ENCODE measurements at places on chromosomes 12 and 14. TPM values are rescaled to one million over a fixed set of nuclear protein-coding genes. Genes with fewer than 3 reads are reported as not detected.

Gene SERPINA10
- total RNA-seq: not detected

Gene SLC5A8
- total RNA-seq: 0.51 TPM

Gene USP5
- total RNA-seq: 58.3 TPM

Gene XPOT
- 36.8 TPM for total RNA-seq

Gene ESRRB
- 0.32 TPM for total RNA-seq

Gene FICD
- total RNA-seq: 10.7 TPM

Gene NXPH4
- total RNA-seq: 18.1 TPM

Gene CDK2
- 28.2 TPM for total RNA-seq

Gene KRT6C
- total RNA-seq: not detected

Gene MAP3K9
- 5.3 TPM for total RNA-seq

Gene KIF5A
- total RNA-seq: 3.7 TPM

Gene DHRS2
- 1.2 TPM for total RNA-seq

Gene PTGER2
- total RNA-seq: 5.4 TPM

Gene CD69
- total RNA-seq: 2.2 TPM

Gene LPAR5
- 0.59 TPM for total RNA-seq

Gene EML1
- 7.0 TPM for total RNA-seq

Gene DBX2
- not detected for total RNA-seq

Gene DEGS2
- total RNA-seq: 8.3 TPM

Gene RASSF9
- 3.5 TPM for total RNA-seq

Gene FBLN5
- total RNA-seq: 125 TPM

Gene SLC25A47
- total RNA-seq: not detected

Gene GARIN6
- total RNA-seq: not detected

Gene CLEC1B
- total RNA-seq: 1.5 TPM

Gene HCAR3
- 0.40 TPM for total RNA-seq

Gene ACIN1
- 168 TPM for total RNA-seq

Gene RITA1
- total RNA-seq: 39.7 TPM

Gene ENDOU
- total RNA-seq: not detected

Gene KRT78
- total RNA-seq: 1.0 TPM

Gene ABCD2
- total RNA-seq: not detected

Gene OR6C2
- total RNA-seq: not detected

Gene SYNDIG1L
- total RNA-seq: 0.34 TPM

Gene CCDC197
- total RNA-seq: not detected

Gene CCDC85C
- total RNA-seq: 47.2 TPM

Gene PZP
- total RNA-seq: not detected

Gene PPM1H
- 27.0 TPM for total RNA-seq

Gene DENND5B
- 6.9 TPM for total RNA-seq

Gene TUNAR
- 1.9 TPM for total RNA-seq

Gene ASPG
- not detected for total RNA-seq

Gene ERBB3
- 77.3 TPM for total RNA-seq

Gene KRT73
- not detected for total RNA-seq

Gene HIGD1C
- not detected for total RNA-seq

Gene STYK1
- 9.5 TPM for total RNA-seq

Gene AICDA
- total RNA-seq: not detected

Gene LAG3
- 13.1 TPM for total RNA-seq

Gene FAM90A1
- 0.68 TPM for total RNA-seq

Gene GNG2
- total RNA-seq: 120 TPM

Gene SPIC
- not detected for total RNA-seq

Measured in prostate gland (tissue), 2 donors.